ENCODE measurements at places on chromosomes 12 and 14.

GRCh38 chr12:31974673-31975072 is 15.5 kb downstream of the RESF1 start:
- DNase-seq = no peak

- no peak for DNase-seq
These were observed 33.0 kb downstream of the ABCC9 start for GRCh38 chr12:21907948-21908837.

DNA sequence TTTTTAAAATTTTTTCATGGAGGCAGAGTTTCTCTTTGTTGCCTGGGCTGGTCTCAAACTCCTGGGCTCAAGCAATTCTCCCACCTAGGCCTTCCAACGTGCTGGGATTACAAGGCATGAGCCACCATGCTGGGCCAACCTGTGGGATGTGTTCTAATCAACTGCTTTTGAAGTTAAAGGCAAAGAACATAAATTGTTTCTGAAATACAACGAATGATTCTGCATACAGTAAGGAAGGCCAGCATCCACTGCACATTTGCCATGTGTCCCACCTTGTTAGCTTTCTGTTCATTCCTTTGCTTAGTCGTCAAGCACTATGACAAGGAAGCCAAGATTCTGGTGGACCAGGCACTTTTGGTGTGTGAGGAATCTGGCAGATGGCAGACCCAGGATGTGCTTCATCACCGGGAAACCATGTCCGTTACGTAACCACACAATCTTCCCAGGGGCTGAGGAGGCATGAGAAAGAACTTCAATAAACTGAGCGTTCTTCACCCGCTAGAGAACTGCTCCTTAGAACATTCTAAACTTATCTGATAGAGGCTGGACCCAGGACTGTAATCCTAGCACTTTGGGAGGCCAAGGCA is 24.5 kb downstream of the MOK start:
- DNase-seq = no peak

DNA sequence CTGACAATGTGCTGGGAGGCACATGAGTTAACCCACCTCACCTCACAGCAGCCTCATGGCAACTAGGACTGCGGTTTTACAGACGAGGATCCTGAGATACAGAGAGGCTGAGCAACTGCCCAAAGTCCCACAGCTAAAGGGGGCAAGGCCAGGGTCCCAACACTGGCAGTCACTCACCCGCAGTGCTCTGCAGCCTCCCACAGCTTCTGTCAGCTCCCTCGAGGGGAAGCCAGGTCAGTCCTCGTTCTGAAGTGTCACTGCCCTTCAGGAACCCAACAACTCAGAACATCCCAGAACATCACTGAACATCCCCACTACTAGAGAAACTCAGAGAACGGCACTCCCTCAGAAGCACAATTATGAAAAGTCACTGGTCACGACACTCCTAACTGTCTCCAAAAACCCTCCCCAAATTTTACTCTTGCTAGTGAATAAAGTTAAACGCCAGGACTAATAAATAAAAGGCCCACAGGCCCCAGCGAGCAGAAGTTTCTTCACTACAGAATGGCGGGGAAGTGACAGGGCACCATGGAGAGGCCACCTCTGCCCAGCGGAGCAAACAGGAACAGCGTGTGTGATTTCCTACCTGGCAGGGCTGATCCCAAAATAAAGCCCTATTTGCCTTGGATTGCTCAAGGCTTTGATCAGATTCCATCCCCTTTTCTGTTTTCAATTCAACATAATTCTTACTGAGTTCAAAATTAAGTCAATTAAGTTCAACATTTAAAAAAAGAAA is 75.1 kb downstream of the TTC7B start:
- DNase-seq = no peak

GRCh38 chr12:39675263-39675662 is 55.7 kb upstream of the ABCD2 start:
- DNase-seq = no peak

- DNase-seq = no peak
These were observed 131.2 kb upstream of the DYRK2 start for GRCh38 chr12:67517181-67517887.

DNA sequence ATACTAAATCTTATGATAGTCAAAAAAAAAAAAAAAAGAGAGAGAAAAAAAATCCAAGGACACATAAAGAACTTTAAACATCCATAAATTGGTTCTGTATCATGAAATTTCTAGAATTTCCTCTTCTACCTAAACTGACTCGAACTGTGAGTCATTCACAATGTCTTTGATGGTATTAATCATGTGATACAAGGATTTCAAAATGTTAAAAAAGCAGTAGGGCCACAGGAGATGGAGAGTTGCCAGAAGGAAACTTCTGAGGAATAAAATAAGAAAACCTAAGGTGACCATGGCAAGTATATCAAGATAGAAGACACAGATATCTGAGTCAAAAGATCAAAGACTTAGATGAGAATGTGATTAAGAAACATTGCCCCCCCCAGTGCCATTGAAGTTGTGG is 1320.9 kb upstream of the FLRT2 start:
- DNase-seq = no peak

- no peak for DNase-seq
These were observed 53.3 kb downstream of the STAB2 start for GRCh38 chr12:103640410-103640809.
